Left ventricle myocardium superior (tissue), 1 donor: ENCODE measurements at places on chromosomes 16 and 17. TPM values are rescaled to one million over a fixed set of nuclear protein-coding genes. Genes with fewer than 3 reads are reported as not detected.

DNA sequence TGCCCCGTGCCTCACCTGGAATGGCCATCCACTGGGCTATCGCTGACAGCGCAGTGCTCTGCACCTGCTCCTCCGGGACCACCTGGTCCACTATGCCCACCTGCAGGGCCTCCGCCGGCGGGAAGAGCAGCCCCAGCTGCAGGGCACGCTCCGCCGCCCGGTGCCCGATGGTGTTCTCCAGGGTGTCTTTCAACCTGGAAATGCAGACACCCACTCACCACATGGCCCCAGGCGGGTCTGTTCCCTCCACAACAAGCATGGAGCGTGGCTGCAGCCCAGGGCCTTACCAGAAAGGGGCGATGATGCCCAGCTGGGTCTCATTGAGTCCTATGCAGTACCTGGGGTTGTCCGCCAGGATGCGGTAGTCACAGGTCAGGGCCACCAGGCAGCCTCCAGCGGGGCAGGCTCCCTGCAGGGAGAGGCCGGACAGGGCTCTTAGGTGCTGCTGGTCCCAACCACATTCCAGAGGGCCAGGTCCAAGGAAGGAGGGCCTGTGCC, 6.8 kb downstream of the DNASE1L2 start:
- peak; percentile 33 for DNase-seq

GRCh38 chr17:18981642-18982424, 22.7 kb downstream of the FAM83G start:
- DNase-seq = no peak

The SIAH1 gene
- total RNA-seq = 14.1 TPM

The KRT33A gene
- total RNA-seq = not detected
